Iris pigment epithelial cell (primary cell): ENCODE measurements at places on chromosomes 7 and 10.
A peak's percentile ranks its signal among the peaks of the same experiment; 100 is the strongest.

DNA sequence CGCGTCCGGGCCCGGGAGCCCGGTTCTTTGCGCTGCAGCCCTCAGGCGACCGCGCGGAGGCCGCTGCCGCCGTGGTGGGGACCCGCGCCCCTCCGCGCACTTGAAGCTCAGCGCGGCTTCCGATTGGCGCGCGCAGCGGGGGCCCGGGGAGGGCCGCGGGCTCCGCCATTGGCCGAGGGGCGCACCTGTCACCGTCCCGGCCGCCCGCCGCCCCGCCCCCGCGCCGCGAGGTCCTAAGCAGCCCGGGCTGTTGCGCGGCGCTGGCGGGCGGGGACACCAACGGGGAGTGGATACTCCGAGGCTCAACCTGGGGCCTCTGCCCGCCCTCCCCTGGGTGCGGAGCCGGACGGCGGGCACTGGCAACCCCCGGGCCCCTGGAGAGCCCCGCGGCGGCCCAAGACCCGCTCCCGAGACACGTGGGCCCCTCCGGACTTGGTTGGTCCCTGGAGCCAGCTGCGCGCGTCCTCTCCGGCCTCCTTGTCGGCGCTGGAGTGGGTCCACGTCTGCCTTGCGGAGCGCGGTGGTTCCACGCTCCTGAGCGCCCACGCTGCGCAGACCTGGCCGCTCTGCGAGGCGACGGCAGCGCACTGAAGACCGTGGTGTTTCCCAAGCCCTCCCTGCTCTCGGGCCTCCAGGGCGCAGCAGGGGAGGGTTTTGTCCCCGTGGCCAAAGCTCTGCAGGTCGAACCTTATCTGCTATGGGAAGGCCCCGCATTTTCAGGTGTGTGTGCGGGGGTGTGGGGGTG, at the start of gene MNX1:
Gene MNX1, minus strand, starts transcription at position 76 of the 745 bp plus-strand sequence. CDS start 313 bp downstream, outside the sequence.
- no peak for DNase-seq

- DNase-seq, result no peak
Measured at GRCh38 chr7:14340393-14341074, 351.1 kb upstream of the ETV1 start.

DNA sequence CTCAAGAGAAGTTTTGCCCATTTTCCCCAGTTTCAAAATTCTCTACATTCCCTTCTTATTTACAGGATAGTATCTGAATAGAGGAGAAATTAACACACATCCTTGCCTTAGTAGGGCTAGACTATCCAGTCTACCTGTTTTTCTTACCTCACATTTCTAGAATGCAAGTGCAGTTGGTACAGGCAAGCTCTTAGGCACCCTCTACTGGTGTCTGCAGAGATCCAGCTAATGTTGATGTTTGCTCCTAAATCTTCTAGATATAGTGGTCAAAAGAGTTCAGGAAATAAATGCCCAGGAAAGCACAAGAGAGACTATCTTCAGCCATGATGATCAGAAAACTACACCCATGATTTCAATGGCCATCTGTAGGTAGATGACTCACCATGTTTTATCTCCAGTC, 205.3 kb downstream of the HTR7 start:
- DNase-seq, result peak; percentile 59

DNA sequence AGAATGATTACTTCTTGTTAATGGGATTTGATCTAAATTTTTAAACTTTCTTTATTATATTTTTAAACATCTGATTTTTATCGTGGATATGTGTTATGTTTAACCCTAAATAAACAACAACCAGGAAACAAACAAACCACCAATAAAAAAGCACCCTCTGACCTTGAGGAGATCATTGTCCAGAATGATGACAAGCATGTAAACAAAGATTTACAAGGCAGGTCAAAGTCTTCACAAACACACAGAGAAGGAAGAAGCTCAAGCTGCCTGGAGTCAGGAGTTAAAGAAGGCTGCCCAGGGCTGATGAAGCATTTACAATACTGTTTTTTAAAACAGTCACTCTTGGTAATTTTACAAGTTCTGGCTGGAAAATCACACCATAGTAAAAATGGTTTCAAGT, 31.0 kb upstream of the EGFR start:
- no peak for DNase-seq

- no peak for DNase-seq
Measured at GRCh38 chr10:130707389-130707979, 571.3 kb downstream of the GLRX3 start.
